ENCODE measurements at places on chromosomes 6 and 20.

GRCh38 chr6:28922004-28922820 is 1.6 kb downstream of the TRIM27 start:
- no peak for DNase-seq

DNA sequence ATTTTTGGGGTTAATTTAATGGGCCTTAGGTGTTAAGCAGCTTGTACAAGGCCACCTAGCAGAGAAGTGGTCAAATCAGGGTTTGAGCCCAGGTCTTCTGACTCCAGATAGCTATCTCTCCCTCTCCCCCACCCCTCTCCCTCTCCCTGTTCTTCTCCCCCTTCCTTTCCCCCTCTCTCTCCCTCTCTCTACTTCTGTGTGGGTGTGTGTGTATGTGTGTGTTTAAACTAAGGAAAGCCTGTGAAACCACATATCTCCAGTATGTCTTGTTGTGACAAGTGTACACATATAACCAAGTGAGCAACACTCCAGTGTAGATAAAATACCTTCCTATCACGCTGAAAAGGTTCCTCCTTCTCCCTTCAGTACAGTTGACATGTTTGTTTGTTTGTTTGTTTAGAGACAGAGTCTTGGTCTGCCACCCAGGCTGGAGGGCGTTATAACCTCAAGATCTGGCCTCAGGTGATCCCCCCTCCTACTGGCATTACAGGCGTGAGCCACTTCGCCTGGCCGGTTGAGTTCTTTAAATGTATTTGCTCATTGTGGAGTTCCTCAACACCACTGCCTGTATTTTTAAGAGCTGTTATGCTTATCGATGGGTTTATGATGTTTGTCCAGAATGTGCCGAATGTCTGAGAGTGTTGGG is 140.4 kb downstream of the JARID2 start:
- DNase-seq, result no peak

DNA sequence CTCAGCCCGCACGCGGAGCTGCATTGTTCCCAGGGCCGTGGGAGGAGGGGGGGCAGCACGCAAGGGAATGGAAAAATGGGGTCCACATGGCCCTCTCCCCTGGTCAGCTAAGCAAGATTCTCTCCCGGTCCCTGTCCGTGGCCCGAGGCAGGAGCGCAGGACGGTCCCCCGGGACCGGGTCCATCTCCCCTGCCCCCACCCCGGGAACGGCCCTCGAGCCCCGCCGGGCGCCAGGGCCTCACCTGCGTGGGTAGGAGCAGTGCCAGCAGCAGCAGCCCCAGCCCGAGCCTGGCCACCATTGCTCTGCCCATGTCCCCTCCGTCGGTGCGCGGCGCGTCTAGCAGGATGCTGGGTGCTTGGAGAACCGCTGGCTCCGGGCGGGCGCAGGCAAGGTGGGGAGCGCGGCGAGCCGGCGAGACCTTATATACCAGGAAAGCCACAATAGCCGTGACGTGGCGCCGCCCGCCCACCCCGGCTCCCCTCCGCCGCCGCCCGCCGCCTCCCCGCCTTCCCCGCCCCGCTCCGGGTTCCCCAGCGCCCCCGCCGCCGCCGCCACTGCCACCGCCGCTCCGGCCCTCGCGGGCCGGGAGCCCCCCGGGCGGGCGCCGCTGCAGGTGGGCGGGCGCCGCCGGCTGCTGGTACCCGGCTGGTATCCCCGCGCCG is at the start of gene CD24:
TSS of gene CD24 (minus strand) at position 394 of the 663 bp plus-strand sequence. CDS start at position 311, 83 bp downstream.
- no peak for DNase-seq

DNA sequence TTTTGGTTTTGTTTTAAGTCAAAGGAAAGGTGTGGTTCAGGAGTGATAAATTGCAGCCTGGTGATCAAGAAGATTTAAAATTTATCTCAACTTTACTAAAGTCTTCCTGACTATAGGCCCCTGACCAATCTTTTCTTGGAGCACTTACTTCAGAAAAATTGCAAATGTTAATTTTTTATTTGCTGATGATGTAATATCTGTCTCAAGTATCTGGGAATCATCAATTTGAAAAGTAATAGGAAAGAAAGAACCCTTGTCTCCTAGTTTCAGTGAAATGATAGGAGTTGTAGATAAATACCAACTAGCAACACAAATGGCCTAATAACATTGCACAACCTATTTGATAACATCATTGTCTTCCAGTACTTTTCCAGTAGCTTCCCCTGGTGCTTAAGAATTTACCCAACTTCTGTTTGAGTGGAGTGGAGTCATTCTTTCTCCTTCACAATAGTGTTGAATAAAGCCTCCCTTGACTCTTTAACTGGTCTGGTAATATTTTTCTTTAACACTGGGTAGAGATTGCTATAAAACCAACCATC is 648.3 kb upstream of the ADGRB3 start:
- no peak for DNase-seq

GRCh38 chr20:3195590-3196237 is 8.8 kb downstream of the DDRGK1 start:
- no peak for DNase-seq

DNA sequence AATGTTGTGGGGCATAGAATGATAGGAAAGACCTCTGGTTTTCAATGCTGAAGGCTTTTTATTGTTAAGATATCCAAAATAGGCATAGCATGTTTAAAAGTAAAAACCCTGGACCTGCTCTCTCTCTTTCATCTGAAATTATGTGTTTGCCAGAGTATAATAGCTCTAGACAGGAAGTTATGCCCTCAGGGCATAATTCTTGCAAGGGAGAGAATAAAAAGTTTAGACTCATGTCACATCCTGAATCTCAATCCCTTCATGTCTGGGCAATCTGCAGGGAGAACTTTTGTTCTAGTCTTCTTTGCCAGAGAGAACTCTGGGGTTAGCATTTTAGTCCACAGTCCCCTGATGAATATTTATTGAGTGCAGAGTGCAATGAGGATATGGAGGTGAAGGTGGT is 297.3 kb upstream of the FLRT3 start:
- DNase-seq, result no peak

DNA sequence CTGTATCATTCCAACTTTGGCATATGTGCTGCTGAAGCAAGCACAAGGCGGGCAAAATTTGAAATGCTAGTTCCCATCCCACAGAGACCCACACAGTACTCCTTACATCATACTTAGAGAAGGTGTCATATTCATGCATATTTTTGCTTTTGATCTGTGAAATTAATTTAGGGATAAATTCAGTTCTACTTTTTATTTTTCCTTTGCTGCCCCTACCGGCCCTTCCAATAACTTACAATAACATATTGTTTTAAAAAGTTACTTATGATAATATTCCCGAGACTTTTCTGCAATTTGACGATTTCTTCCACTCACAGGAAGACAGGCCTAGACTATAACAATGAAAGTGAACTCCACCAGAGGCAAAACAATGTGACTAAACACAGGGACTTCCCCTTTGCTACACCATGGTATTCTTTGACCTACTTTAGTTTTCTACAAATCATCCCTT is 35.0 kb downstream of the SESN1 start:
- DNase-seq, result no peak

- no peak for DNase-seq
These were observed 16.3 kb downstream of the ZNF133 start for GRCh38 chr20:18304618-18305017.

GRCh38 chr6:108707328-108707976 is 140.8 kb upstream of the ARMC2 start:
- DNase-seq, result peak; percentile 55

DNA sequence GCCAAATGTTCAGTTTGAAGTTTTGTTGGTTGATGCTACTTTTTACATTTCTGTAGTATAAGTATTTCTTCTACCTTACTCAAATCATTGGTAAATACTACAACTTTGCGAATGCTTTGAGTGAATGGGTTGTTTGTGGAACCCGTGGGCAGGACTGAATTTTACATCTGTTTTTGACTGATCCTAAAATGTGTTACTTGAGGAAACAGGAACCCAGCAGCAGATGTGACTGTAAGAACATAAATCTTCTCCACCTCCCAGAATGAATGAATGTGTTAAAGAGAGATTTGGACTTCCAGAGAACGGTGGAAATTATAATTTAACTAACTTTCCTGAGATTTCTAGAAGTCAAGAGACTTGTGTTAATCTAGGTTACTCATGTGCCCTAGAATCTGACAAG is 728.5 kb upstream of the MARCKS start:
- no peak for DNase-seq

DNA sequence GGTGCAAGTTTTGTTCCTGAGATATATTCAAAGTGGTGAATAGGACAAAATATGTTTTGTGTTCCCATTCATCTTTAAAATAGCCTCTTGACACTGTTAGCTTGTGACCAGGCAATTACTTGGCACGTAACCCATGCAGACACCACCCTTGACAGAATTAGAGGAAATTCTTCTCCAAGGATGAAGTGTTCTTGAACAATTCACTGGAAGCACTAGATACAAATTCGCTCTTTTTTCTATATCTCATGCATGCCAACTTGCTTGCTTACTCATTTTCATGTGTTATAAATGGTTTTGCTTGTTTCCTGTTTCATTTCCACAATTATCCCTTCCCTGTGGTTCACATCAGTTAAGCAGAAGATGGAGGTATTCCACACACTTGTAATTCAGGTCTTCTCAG is 105.2 kb upstream of the MAN1A1 start:
- DNase-seq, result no peak

GRCh38 chr6:130269969-130270635 is 47.4 kb upstream of the SAMD3 start:
- DNase-seq, result no peak

GRCh38 chr6:84560436-84561390 is 203.7 kb downstream of the TBX18 start:
- DNase-seq, result no peak

DNA sequence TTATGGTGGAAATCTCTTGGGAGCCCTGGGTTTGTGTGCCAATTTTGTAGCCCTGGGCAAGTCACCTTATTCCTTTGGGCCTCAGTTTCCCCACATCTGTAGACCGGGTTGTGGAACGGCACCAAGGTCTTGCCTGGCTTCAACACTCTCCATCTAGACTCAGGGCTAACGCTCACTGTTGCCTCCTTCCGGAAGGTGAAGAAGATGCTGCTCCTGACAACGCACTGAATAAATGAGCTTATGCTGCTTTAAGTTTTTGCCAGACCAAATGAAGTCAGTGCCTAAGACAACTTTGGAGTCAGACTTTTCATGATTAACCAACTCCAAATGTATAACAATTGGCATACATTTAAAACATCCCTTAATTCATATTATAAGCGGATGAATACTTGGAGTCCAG is 53.1 kb downstream of the PSMG4 start:
- DNase-seq, result no peak

- DNase-seq, result no peak
These were observed 148.1 kb downstream of the SCML4 start for GRCh38 chr6:107676042-107676441.

- no peak for DNase-seq
These were observed 82.1 kb downstream of the PSMG4 start for GRCh38 chr6:3340894-3341293.

DNA sequence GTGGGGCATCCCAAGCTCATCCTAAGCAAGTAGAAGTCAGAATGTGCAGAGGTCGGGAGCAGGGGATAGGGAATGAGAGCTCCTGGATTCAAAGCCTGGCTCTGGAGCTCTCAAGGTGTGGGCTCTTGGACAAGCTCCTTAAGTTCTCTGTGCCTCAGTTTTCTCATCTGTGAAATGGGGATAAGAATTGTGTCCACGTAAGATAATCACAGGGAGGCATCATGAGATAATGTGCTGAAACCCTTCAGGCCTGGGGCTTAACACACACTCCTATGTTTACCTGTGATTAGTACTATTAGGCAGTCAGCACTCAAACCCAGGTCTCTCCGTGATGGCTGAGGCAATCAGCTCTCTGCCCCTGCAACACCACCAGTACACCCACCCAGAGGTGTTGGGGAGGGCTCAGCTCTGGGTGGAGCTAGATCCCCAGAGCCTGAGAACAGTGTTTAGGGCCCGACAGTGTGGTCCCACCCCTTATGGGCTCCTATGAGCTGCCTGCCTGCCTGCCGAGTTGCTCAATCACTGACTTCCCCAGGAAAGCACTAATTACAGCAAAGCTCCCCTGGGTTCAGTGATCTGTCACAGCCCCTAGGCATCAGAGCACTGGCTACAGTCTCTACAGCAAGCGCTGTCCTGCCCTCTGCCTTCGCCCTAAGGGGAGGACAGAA is 6.3 kb upstream of the SIRPA start:
- no peak for DNase-seq

- DNase-seq, result peak; percentile 27
These were observed 77.9 kb upstream of the BMP5 start for GRCh38 chr6:55953335-55953734.

DNA sequence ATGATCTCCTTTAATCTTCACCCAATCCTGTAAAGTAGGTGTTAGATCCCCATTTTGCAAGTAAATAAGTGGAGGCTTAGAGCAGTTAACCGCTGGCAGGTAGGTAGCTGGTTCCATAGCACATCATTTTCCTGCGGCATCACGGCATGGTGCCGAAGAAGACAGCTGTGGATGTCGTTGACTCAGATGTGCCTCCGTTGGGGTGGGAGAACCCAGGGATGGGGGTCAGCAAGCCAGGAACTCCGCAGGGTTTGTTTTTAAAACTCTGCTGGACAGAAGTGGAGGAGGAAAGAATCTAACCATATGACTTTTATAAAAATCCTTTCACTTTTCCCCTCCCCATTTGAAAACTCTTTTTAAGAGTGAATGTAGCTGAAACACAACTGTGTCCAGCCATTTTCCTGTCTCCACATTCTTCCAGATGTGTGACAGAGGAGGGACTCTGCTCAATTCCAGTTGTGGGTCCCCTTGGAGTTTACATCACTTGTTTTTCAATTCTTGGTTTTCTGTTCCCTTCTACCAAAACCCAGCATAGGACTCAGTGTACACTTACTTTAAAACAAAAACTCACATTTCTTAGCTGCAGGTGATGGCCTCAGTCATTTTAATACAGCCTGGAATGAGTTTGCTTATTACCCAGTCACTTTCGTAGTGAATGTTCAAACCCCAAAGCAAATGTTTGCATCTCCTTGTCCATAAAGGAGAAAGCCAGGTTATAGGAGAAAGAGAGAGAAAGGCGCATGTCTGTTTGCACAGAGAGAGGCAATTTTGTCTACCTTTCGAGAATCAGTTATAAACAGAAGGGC is 27.6 kb upstream of the PI16 start:
- no peak for DNase-seq

DNA sequence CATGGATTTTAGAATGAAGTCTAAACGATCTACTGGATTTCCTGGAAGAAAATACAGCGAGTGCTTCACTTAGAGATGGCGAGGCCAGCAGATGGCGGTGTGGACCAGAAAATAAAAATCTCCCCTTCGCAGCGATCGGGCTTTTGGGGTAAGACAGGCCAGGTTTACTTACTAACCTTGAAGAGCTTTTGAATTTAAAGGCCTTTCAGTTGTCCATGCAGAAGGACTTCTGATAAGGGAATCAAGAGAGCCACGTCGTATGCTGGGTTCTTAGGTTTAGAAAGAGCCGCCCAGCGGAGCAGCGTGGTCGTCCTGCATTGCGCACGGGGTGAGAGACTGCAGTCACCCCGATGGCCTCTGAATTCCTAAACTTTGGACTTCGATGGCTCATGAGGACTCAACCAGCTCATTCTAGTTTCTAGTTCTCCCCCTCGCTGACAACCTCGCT is 125.2 kb upstream of the RALGAPA2 start:
- DNase-seq, result no peak

All from skeletal muscle cell (primary cell).